ENCODE measurements at places on chromosomes 6 and 20.

GRCh38 chr20:53929399-53929798, 141.0 kb downstream of the BCAS1 start:
- no peaks in the 10 kb centered on the region for H3K27me3 ChIP-seq
- no peak for DNase-seq

DNA sequence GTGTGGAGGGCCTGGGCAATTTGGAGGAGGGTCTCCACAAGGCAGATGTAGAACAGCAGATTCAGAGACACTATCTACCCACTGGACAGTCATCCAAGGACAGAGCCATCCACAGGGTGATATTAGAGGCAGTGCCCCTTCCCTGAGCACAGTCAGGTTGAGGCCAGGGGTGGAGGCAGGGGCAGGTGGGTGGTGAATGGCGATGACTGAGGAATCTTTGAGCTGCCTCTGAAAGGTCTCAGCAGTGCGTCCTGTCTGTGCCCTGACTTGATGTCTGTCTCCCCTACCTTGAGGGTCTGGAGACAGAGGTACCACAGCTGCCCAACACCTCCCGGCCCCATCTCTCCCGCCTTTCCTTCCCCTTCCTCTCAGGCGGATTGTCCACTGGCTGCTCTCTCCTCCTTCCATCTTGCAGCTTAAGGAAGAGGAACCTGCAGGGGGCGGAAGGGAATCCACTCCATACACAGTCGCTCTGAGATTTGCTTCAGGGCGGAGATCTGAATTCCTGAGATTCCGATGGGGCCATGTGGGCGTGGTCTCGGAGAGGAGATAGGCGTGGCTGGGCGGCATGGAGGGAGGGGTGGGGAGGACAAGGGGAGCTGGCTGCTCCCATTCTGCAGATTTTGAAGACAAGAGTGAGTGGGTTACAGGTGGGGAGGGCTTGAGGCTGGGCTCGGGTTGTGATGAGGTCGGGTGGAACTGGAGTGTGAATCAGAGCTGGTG, 1.7 kb downstream of the MUCL3 start:
- no peaks in the 10 kb centered on the region for H3K36me3 ChIP-seq
- H3K4me3 ChIP-seq: no peak overlapping the region
- peaks cover 38% of the 10 kb centered on the region for H3K27me3 ChIP-seq
- no peak for DNase-seq
- peaks cover 4% of the 10 kb centered on the region for H3K4me1 ChIP-seq
- no peak overlapping the region for H3K27ac ChIP-seq

- no peaks in the 10 kb centered on the region for H3K27me3 ChIP-seq
- no peaks in the 10 kb centered on the region for H3K36me3 ChIP-seq
- no peak overlapping the region for H3K4me3 ChIP-seq
- no peak overlapping the region for H3K27ac ChIP-seq
- DNase-seq: no peak
- no peaks in the 10 kb centered on the region for H3K4me1 ChIP-seq
These were observed 241.2 kb downstream of the TTLL2 start for GRCh38 chr6:167565884-167566599.

DNA sequence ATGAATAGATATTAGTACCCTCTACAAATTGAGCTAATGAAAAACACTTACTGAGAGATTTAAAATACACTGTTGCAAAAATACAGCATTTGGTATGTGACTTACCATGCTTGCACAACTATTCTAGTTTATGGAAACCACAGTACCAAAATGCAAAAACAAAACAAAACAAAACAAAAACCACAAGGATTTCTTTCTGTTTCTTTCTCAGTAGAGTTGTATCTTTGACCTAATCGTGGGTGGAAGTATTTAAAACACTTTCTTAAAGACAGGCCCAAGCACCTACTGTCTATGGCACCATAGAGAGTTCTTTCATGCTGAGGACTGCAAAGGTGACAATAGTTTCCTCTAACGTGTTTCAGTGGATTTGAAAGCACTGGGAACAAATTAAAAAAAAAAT, 95.3 kb upstream of the C6orf118 start:
- no peaks in the 10 kb centered on the region for H3K4me1 ChIP-seq
- H3K27me3 ChIP-seq: no peaks in the 10 kb centered on the region

DNA sequence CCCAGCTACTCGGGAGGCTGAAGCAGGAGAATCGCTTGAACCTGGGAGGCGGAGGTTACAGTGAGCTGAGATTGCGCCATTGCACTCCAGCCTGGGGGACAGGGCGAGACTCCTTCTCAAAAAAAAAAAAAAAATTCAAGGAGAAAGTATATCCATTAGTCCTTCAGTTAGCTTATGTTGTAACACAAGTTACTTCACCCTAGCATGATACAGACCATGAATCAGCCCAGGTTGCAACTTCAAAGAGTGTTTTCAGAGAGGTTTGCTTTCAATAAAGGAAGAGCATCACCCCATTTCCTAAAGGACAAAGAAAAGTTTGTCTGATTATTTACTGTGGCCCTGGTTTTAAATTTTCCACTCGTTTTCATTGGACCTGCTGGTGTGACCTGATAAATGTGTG, 73.0 kb downstream of the SERAC1 start:
- no peak for DNase-seq
- H3K27me3 ChIP-seq: no peaks in the 10 kb centered on the region
- H3K27ac ChIP-seq: no peak overlapping the region
- H3K4me3 ChIP-seq: no peak overlapping the region

DNA sequence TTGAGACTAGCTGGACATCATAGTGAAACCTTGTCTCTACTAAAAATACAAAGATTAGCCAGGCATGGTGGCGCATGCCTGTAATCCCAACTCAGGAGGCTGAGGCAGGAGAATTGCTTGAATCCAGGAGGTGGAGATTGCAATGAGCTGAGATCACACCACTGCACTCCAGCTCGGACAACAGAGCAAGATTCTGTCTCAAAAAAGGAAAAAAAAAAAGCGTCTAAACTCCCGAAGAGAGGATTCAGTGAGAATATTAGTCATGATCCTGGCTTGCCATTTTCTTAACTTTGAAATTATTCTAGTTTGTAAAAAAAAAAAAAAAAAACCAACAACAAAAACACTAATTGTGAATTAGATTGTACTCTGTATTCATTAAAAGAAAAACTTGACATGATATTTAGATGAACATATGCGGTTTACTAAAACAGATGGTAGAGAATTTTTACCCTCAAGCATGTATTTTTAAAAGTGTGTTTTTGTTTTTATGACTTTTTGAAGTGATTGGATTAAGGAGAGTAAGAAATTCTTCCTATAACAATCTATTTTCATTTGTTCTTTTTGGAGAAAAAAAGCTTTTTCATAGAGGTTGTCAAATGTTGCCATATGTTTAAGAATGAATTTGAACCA, 80.7 kb downstream of the UST start:
- DNase-seq: no peak
- no peak overlapping the region for H3K27ac ChIP-seq
- no peaks in the 10 kb centered on the region for H3K36me3 ChIP-seq
- H3K4me3 ChIP-seq: no peak overlapping the region
- no peaks in the 10 kb centered on the region for H3K27me3 ChIP-seq

GRCh38 chr20:57399587-57400155, 8.5 kb downstream of the RBM38 start:
- no peaks in the 10 kb centered on the region for H3K27me3 ChIP-seq
- peak overlapping the region; percentile 99 for H3K27ac ChIP-seq
- peak overlapping the region; percentile 54 for H3K4me3 ChIP-seq
- peak; percentile 49 for DNase-seq
- H3K4me1 ChIP-seq: peaks cover 100% of the 10 kb centered on the region

DNA sequence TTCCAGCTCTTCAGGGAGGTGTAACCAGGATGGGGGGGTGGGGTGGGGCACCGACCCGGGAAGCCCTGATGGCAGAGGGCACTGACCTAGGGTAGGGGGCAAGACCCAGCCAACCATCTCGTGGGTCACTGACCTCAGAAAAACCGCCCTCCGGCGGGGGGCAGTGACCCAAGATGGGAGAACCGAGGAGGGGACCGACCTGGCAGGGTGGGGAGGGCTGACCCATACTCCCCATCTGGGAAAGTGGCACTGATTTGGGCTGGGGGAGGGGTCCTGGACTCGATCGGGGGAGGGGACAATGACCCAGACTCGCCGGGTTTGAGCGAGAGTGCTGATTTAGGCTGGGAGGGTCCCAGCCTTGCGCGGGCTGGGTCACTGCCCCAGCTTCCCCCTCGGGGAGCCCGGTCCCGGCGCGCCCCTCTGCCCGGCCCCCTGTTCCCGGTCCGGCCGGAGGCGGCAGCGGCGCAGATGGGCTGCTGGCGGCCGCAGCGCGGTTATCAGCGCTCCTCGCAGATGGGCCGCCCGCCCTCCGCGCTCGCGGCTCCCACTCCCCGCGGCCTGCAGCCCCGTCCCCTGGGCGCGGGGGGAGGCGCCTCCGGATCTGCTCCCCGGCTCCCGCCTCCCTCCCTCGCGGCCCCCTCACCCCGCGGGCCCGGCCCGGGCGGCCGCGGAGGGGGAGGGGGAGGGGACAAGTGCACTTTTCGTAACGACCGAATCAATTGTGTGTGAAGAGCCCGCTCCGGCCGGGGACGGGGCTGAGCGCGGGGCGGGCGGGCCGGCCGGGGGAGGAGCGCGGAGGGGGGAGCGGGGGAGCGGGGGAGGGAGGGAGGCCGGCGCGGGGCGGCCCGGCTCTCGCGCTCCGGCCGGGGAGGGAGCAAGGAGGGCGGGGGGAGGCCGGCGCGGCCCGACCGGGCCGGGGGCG, 2.2 kb downstream of the NOL4L start:
- peaks cover 61% of the 10 kb centered on the region for H3K4me1 ChIP-seq
- no peaks in the 10 kb centered on the region for H3K27me3 ChIP-seq
- H3K36me3 ChIP-seq: no peaks in the 10 kb centered on the region

DNA sequence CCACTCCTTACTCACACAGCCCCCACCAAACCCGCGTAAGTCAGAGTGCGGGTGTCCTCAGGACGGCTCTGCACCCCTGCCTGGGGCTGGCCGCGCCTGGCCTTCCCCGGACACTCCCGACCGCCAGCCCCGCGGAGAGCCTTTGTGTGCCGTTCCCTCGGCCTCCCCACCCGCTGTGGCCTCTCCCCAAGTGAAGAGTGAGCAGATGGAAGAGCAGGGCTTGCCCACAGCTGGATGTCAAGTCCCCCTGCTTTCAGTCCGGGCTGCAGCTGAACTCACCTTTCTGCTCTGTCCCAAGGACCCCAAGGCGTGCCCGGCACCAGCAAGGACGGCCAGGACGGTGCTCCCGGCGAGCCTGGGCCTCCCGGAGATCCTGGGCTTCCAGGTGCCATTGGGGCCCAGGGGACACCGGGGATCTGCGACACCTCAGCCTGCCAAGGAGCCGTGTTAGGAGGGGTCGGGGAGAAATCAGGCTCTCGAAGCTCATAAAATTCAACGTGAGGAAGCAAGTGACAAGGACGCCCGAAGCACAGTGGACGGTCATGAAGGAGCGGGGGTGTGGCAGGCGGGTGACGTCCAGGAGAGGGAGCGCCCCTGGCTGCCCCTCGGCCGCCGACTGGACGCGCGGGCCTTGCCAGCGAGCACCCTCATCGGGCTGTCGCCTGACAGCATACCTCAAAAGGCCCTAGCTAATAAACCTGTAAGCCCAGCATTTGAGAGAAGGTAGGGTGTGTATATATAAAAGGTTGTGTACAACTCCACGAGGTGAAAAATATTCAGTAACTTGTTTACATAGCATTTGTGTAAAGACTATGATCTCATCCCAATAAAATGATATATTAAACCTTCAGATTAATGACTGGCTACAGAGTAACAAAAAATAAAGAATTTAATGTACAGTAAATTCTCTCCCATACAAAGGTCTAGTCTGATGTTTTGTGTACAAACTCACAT, 21.1 kb downstream of the TCFL5 start:
- H3K4me3 ChIP-seq: no peak overlapping the region
- H3K27me3 ChIP-seq: no peaks in the 10 kb centered on the region
- H3K27ac ChIP-seq: no peak overlapping the region

- H3K36me3 ChIP-seq: no peaks in the 10 kb centered on the region
- H3K27ac ChIP-seq: no peak overlapping the region
- no peak for DNase-seq
- H3K27me3 ChIP-seq: no peaks in the 10 kb centered on the region
- H3K4me3 ChIP-seq: no peak overlapping the region
These were observed 466.3 kb downstream of the CD83 start for GRCh38 chr6:14583826-14584225.

DNA sequence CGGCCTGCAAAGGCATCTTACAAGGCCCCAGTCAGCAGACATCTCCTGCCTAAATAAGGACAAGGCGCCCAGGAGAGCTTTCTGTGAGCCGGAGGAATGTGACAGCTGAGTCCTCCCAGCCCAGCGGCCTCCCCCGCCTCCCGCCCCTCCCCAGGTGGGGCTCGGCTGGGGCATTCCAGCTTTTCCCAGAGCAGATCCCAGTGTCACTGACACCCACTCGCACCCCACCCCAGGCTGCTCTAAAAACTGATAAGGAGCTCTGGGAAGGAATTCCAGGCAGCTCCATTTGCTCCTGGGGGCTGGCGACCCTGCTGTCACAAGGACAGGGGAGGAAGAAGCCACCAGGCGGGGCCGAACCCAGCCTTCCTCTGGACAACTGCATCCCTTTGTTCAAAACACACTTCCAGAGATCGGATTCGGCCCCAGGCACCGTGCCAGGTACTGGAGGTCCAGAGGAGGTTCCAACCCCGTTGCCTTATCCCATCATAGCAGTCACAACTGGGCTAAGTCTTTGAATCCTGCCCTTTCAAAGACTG, 49.7 kb downstream of the JPH2 start:
- H3K36me3 ChIP-seq: no peaks in the 10 kb centered on the region
- no peaks in the 10 kb centered on the region for H3K4me1 ChIP-seq
- H3K4me3 ChIP-seq: no peak overlapping the region
- H3K27ac ChIP-seq: no peak overlapping the region
- no peak for DNase-seq

- no peak overlapping the region for H3K27ac ChIP-seq
- no peak overlapping the region for H3K4me3 ChIP-seq
- no peaks in the 10 kb centered on the region for H3K36me3 ChIP-seq
- H3K27me3 ChIP-seq: no peaks in the 10 kb centered on the region
These were observed 198.4 kb upstream of the SOX4 start for GRCh38 chr6:21395121-21395520.

- no peaks in the 10 kb centered on the region for H3K36me3 ChIP-seq
- H3K27ac ChIP-seq: no peak overlapping the region
- no peaks in the 10 kb centered on the region for H3K27me3 ChIP-seq
- no peaks in the 10 kb centered on the region for H3K4me1 ChIP-seq
- DNase-seq: peak; percentile 1
These were observed 349.2 kb downstream of the TPBG start for GRCh38 chr6:82712826-82713225.

DNA sequence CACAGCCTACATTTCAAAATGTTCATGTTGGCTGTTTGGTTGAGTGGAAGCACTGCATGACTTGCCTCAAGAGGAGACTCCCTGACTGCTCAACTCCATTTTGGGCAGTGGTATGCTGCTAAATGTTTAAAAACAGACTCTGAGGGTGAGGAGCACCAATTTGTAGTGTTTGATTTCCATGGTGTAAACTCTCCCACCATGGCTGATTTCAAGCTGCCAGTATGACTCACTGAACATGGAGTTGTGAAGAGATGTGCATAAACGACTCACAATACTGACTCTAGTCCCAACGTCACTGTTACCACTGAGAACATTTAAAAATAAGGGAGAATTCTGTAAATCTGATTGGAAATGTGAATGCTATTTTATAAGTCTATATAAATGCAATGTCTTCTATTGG, 70.4 kb downstream of the BACH2 start:
- no peak overlapping the region for H3K27ac ChIP-seq
- DNase-seq: no peak
- H3K27me3 ChIP-seq: no peaks in the 10 kb centered on the region

All from CD4-positive, alpha-beta T cell (primary cell).